CD4-positive, alpha-beta T cell treated with Interleukin-4 for 1 hour (primary cell): ENCODE measurements at places on chromosomes 13 and 19.

GRCh38 chr13:58680115-58680514 lies 1048.6 kb downstream of the PCDH17 start:
- no peak for DNase-seq

DNA sequence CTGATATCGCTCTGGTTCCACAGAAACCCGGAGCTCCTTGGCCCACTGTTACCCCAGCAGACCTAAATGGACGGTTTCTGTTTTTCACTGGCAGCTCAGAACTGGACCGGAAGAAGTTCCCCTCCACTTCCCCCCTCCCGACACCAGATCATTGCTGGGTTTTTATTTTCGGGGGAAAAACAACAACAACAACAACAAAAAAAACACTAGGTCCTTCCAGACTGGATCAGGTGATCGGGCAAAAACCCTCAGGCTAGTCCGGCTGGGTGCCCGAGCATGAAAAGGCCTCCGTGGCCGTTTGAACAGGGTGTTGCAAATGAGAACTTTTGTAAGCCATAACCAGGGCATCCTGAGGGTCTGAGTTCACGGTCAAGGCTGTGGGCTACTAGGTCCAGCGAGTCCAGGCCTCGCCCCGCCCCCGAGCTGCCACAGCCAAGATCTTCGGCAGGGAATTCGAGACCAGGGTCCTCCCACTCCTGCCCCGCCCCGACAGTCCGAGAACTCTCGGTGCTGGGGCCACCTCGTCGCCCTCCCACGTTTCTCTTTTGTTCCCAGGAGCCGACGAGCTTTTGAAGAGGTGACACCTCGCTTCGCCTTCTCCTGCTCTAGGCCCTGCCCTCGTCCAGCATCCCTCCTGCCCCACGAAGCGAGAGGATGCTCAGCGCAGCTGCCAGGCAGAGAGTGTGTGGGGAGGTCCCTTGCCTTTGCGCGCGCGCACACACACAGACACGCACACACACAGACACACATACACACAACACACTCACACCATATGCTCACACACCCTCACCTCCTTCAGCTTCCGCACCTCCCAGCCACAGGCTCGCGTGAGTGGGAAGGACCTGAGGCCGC lies 8.8 kb downstream of the ZIC2 start:
- DNase-seq: no peak

- DNase-seq: peak; percentile 64
Measured at GRCh38 chr19:48881741-48882657, 9.8 kb downstream of the PPP1R15A start.

DNA sequence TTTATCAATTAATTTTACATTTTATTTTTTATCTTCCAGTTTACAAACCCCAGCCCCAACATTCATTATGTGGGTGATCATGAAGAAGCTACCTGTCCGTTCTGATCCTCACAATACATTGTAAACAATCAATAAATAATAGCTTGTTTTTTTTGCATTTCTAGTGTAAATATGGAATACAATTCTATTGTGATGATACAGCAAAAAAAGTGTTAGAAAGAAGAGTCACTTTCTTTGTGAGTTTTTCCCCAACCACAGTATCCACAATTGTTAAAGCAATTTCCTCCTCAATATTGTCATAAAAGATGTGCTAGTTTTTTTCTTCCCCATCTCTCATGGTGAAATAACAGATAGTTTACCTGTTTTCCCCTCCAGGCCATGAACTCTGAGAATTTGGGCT lies 30.3 kb upstream of the ZNF835 start:
- DNase-seq: no peak

- no peak for DNase-seq
Measured at GRCh38 chr13:28597641-28598040, 61.3 kb upstream of the POMP start.

DNA sequence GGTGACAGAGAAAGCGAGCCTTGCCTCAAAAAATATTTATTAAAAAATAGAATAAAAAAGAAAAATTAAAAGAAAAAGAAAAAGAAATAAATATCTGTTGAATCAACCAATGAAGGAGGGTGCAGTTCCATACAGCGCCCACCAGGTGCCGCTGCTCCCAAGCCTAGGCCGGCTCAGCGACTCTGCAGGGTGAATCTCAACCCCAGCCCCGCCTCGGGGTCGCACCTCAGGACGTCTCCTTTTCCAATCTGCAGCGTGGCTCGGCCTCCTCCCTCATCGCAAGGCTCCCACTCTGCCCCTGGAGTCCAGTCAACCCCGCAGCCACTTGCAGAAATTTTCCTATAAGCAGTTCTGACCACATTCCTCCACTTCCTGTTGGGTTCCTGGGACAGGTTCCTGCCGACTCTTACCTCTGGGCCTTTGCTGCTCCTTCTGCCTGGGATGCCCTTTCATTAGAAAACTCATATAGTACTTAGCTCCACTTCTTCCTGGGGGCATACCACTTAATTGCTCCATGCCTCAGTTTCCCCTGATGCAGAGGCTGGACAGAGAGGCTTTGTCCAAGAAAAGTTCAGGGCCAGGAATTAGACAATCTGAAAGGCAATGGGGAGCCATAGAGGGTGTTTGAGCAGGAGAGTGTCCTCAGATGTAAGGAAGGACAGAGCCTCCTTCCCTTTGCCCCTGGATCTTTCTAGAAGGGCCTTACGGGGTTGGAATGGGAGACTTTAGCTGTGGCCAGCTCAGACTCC lies 24.3 kb downstream of the NFILZ start:
- DNase-seq: peak; percentile 69

GRCh38 chr13:71785361-71785760 lies 81.6 kb downstream of the DACH1 start:
- DNase-seq: no peak

GRCh38 chr13:44128552-44129001 lies 245.0 kb upstream of the SERP2 start:
- DNase-seq: no peak

DNA sequence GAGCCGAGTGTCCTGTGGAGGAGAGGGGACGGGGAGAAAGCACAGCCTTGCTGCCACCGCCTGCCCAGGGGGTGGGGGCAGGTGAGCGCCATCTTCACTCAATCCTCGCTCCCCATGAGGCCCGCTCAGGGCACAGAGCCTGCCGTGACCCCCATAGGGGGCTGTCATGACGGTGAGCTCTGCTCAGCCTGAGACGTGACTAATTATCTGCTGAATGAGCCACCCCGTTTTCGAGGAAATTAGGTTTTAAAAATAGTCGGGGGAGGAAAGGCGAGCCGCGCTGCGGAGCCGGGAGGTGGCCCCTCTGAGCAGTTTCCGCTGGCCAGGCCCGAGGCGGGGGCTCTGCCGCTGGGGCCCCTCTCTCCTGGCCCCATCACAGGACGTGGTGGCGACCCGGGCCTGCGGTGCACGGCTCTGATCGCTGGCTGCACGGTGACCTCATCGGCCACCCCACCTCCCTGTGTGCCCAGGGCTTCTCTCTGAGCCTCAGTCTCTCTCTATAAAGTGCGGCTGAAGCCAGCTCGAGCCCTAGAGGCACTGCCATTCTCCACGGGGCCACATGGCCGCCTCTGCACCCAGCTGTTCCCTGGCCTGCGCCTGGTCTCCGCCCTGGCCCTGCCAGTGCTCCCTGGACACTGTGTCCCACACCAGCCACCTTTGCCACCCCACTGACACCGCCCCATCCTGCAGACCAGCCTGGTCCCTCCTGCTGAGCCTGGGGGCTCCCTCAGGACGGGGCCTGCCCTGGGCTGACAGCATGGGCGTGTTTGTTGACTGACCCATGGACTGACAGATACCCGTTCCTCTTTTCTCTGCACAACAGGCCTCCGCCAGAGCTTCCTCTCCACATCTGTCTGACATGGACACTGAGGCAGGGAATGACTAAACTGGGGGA lies 28.3 kb downstream of the PIP5K1C start:
- no peak for DNase-seq

GRCh38 chr19:1129535-1129934 lies 25.7 kb downstream of the GPX4 start:
- DNase-seq: no peak

DNA sequence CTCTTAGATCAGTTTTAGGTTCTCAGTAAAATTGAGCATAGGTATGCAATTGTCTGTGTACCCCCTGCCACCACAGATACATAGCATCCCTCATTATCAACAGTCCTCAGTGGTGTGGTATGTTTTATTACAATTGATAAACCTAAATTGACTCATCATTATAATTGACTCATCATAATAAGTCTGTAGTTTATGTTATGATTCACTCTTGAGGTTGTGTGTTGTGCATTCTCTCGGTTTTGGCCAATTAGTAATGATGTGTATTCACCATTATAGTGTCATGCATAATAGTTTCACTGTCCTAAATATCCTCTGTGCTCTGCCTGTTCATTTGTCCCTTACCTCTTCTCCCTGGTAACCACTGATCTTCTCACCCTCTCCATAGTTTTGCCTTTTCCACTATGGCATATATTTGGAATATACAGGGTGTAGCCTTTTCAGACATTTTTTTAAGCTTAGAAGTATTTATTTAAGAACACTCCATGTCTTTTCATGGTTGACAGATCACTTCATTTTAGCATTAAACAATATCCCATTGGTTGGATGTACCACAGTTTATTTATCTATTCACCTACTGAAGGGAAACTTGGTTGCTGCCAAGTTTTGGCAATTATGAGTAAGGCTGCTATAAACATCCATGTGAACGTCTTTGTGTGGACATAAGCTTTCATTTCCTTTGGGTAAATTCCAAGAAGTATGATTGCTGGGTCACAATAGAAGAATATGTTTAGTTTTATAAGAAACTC lies 1620.6 kb upstream of the MIR17HG start:
- DNase-seq: no peak

- DNase-seq: peak; percentile 92
Measured at GRCh38 chr13:106570299-106570852, 2.4 kb upstream of the ARGLU1 start.

GRCh38 chr19:15263361-15263985 lies 31.2 kb upstream of the EPHX3 start:
- DNase-seq: no peak

DNA sequence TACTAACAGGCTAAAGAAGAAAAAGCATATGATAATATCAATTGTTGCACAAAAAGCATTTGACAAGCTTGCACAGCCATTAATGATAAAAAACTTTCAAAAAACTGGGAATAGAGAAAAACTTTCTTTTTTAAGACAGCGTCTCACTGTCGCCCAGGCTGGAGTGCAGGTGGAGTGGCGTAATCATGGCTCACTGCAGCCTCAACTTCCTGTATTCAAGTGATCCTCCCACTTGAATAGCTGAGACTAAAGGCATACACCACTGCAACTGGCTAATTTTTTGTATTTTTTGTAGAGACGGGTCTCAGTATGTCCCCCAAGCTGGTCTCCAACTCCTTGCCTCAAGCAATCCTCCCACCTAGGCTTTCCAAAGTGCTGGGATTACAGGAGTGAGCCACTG lies 382.8 kb downstream of the TSHZ3 start:
- no peak for DNase-seq

DNA sequence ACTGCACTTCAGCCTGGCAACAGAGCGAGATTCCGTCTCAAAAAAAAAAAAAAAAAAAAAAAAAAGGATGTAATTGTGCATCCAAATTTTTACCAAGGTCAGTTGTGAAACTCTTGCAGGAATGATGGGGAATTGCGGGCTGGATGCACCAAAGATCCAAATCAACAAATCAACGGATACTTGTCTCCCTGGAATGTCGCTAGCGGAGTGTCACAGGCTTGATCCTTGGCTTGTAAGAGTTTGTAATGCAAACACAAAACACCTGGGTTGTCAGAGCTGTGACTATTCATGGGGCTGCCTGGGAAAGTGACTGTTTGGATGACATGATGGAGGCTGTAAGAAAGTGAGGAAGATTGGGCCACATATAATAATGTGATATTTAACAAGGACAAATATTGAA lies 4.2 kb downstream of the KANK3 start:
- no peak for DNase-seq

DNA sequence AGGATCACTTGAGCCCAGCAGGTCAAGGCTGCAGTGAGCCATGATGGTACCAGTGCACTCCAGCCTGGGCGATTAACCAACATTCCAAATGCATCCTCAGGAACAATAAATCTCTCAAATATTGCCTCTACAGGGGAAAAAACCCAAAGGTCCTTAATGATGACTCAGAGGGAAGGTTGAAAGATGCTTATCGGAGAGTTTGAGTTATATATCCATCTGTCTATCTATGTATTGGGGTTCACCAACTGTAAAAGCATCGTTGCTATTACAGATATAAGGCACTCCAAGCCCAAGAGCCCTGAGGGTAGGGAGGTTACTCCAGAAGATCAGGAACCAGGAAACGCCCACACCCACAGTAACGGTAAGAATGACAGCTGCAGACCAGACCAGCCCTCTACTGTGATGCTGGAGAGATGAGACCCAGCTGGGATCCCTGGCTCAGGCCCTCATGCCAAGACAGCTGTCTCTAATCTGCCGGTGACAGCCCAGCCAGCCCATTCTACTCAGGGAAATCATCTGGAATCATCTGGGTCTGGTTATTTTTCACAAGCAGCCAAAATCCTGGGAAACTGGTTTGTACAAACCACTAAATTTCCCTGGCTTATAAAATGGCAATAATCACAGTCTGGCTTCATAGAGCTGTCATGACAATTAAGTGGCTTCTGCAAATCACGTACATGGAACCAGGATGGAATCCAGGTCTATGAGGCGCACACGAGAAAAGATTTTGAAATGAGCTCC lies 23.8 kb downstream of the TEX101 start:
- DNase-seq: no peak
